ENCODE measurements at places on chromosomes 11 and 22. TPM values are rescaled to one million over a fixed set of nuclear protein-coding genes. Genes with fewer than 3 reads are reported as not detected.
A peak's percentile ranks its signal among the peaks of the same experiment; 100 is the strongest.

The TMEM191B gene
- 6.3 TPM for polyA plus RNA-seq

- DNase-seq: no peak
Observed at GRCh38 chr11:60974726-60975125, 3.2 kb downstream of the CD6 start.

DNA sequence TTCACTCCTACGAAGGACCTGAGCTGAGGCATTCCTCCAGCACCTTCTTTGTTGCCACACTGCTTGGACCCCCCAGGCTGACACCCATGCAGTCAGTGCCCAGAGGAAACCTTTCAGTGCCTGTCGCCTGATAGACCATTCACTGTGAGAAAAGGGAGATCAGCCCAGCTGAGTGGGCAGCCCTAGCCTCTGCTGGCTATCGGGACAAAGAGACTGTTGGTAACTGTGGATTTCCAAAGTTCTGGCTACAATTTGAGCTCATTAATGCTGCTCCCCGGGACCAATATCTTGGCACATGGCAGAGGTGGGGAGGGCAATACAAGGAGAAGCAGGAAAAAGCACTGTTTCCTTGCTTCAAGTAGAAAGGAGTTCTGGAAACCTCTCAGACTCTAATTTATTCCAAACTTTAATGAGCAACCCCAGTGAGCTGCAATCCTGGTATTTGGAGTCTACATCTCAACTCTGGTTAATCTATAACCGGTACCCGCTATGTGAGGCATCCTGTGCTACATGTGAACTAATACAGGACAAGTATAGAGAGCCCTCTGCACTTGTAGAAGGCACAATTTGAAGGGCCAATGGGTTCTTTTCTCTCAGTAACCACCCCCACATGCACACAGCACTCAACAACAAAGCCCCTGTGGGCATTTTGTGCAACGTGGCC is 200.7 kb upstream of the NCAM1 start:
- DNase-seq: no peak

- no peak for DNase-seq
Observed at GRCh38 chr11:27081056-27081455, 40.4 kb downstream of the BBOX1 start.

DNA sequence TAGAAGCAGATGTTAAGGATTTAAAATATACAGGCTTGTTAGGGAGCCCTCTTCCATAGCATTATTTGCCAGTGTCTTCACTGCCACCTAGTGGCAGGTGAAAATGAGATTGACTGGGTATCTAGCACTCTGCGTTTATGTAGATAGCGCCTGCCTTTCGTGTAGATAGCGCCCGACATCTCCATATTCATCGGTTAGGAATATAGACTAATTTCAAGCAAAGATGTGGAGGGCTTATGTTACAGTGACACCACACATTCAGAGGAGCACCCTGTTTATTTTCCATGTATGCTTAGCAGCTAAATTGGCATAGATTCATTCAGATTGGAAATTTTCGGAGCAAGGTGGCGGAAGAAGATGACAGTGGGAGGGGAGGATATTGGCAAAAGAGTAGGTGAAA is 72.0 kb downstream of the SLC5A12 start:
- peak; percentile 58 for DNase-seq

GRCh38 chr11:110184456-110184855 is 91.3 kb downstream of the ZC3H12C start:
- DNase-seq: no peak

DNA sequence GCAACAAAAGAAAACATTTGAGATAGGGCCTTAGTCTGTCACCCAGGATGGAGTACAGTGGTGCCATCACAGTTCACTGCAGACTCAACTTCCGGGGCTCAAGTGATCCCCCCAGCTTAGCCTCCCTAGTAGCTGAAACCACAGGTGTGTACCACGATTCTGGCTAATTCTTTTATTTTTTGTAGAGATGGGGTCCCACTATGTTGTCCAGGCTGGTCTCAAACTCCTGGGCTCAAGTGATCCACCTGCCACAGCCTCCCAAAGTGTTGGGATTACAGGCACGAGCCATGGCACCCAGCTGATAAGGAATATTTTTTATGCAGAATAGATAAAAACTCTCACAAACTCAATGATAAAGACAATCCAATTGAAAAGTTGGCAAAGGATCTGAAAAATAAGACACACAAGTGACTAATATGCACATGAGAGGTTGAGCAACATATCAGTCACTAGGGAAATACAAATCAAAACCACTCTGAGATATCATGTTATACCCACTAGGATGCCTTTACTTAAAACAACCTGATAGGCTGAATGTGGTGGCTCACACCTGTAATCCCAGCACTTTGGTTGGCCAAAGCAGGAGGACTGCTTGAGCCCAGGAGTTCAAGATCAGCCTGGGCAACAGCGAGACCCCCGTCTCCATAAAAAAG is 33.9 kb upstream of the CLTCL1 start:
- DNase-seq: no peak

DNA sequence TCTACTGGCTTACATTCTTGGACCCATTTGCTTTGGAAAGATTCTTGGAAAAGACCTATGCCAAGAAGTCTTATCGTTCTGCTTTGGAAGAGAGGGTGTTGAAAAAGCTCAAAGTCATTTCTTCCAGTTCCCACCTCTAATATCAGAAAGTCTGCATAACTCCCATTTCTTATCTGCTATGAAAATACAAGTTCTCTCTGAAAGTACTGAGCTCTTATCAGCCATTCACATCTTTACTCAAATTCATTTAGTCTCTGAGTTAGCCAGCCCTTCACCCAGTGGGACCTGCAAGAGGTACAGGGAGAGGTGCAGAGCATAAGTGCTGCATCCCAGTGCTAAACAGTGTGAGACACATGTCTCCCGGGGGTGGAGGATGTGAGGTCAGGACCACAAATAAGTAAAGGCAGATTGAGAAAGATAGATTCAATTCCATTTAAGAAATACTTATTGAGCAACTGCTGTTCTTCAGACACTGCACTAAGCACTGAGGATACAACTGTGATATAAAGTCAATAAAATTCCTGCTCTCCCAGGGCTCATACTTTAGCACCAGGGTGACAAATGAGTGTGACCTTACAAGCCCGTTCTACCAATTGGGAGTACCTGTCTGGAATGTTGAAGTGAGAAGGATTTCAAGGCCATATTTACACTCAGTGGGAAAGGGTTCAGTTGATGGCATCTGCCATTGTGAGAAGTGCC is 76.7 kb downstream of the PISD start:
- DNase-seq: no peak

GRCh38 chr11:91587131-91587530 is 637.5 kb upstream of the FAT3 start:
- DNase-seq: no peak

DNA sequence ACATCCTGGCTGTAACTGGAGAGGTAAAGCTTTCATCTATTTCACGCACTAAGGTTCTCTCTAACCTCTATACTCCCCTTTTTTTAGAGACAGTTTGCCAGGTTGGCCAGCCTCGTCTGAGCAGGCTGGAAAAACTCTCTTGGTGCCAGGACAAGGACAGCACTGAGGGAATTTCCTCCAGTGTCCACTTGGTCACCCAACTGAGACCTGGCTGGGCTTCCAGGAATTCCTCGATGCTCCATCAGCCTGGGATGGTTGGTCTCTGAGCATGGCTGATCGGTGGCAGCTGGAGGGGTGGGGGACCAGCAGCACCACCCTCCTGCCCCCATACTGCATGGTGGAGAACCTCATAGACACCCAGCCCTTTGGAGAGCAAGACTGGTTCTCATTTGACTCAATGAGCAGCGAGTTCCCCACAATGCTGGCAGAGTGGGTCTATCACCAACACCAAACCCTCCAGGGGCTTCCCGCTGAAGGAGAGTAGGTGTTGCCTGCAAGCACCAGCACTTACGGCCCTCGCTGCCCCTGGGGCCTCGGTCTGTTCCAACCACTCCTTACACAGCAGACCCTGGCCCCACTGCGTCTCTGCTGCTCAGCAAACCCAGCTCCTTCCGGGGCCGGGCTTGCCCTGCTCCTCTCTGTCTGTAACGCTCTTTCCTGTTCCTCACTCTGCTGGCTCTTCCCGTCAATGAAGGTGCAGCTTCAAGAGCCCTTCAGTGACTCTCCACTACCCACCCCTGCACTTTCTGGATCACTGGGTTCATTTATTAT is 122.2 kb downstream of the ST3GAL4 start:
- DNase-seq: no peak

GRCh38 chr11:77647654-77648305 is 10.2 kb upstream of the CLNS1A start:
- DNase-seq: no peak

- DNase-seq: no peak
Observed at GRCh38 chr11:2095198-2095520, 44.0 kb downstream of the IGF2 start.

All from stomach (tissue), 19 donors.